ENCODE measurements at places on chromosomes 7 and 10.

DNA sequence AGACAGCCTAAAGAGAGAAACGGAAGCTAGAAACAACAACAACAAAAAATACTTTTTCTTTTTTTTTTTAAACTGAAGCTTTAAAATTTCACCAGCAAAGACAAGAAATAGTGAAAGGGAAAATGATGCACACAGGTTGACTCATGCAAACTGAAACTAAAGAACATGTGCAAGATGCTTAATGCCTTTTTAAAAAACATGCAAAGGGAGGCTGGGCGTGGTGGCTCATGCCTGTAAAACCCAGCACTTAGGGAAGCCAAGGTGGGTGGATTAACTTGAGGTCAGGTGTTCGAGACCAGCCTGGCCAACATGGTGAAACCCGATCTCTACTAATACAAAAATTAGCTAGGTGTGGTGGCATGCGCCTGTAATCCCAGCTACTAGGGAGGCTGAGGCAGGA lies 15.1 kb upstream of the CUBN start:
- DNase-seq = peak; percentile 4

GRCh38 chr10:97733256-97733655 lies 3.7 kb upstream of the ZFYVE27 start:
- DNase-seq = no peak

- no peak for DNase-seq
These were observed 50.3 kb downstream of the SLIT1 start for GRCh38 chr10:97135464-97135863.

DNA sequence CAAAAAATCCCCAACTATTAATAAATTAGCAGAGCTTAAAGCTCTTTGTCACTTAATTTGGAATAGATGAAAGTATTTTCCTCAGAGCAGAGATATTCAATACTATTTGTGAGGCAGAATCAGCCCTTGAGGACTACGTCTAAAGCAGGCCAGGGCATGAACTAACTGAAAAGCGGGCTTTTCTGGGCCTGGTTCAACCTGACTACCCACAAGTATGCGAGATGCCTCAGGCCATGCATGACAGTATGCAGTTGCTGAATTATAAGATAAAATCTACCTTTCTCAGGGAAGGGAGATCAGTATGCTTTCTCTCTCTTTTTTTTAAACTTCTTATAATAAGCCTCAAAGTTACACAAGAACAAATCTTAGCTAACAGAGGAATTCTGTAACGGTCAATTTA lies 20.1 kb downstream of the TMEM168 start:
- no peak for DNase-seq

GRCh38 chr10:113788604-113789083 lies 37.2 kb downstream of the PLEKHS1 start:
- DNase-seq = no peak

GRCh38 chr10:58157076-58157766 lies 110.5 kb downstream of the IPMK start:
- DNase-seq = no peak

DNA sequence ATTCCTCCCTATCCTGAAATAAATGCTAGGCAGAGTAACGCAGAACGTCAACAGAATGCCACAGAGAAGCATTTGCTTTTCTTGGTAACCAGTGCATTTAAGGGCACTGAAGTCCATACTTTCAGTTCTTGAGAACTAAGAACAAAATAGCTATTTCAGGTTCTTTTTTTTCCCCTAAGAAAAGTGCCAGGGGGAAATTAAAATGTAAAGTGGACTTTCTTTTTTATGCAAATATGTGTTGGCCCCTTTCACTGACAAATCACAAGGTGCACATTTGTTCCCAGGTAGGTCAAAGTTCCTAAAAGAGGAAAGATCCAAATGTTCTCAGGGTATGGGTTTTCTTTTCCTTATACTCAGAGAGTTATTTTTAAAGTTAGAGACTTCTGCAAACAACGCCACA lies 151.5 kb downstream of the HPSE2 start:
- DNase-seq = no peak

GRCh38 chr7:47150497-47151260 lies 431.2 kb downstream of the TNS3 start:
- no peak for DNase-seq

GRCh38 chr10:10353326-10353868 lies 664.3 kb upstream of the CELF2 start:
- DNase-seq = no peak
